Hindlimb muscle (tissue), 1 donor: ENCODE measurements at places on chromosomes 12 and 14.
A peak's percentile ranks its signal among the peaks of the same experiment; 100 is the strongest.

DNA sequence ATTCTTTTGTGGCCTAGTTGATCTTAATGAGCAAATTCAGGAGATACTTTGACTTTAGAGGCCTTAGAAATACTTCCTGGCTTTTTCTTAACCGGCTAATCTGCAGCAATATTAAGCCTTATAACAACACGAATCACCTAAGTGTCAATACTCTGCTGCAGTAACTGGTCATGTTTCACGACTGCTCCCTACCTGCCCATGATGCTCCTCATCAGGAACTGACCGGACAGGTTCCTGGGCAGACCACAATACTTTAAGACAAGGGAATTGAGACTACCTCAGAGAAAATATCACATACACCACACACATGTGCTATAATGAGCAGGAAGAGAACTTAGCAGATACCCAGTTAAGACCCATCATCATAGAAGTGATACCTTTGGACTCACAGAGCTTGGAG, 211.9 kb upstream of the BMP4 start:
- no peak for DNase-seq

DNA sequence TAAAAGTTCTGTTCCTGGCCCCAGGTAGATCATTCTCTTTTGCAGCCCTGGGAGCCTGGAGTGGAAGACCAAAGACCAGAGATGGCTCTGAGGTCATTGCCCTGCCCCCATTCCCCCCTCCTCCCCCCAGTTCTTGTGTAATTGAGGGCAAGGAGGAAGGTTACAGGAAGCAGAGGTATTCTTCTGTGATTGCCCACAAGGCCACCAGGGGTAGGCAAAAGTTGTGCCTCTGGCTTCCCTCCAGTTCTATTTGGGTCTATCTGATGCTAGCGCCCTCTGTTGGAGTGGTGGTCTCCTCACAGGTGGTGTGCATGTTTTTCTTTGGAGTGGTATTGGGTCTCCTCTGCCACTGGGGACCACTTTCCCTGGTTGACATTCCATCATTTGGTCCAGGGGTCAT, 41.2 kb upstream of the CRY1 start:
- DNase-seq: no peak

GRCh38 chr12:125193376-125194152, 128.3 kb downstream of the AACS start:
- no peak for DNase-seq

GRCh38 chr12:4540638-4541037, 1.9 kb downstream of the RAD51AP1 start:
- no peak for DNase-seq

DNA sequence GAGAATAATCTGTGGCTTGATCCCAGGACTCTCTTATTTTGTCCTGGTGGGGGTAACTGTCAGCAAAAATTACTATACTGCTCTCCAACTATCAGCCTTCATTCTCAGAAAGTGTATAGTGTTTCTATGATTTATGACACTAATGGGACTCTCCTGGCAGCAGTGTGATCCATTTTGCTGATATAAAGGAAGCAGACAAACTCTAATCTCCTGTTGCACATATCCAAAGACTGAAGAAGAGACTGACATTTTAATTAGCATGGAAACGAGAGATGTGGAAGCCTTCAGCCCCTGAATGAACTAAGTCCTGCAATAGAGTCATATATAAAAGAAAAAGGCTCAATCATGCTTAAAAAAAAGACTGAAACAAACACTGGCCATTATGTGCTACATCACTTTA, 127.8 kb upstream of the SSTR1 start:
- DNase-seq: no peak

GRCh38 chr12:56234746-56235436, 5.0 kb downstream of the SLC39A5 start:
- DNase-seq: no peak

DNA sequence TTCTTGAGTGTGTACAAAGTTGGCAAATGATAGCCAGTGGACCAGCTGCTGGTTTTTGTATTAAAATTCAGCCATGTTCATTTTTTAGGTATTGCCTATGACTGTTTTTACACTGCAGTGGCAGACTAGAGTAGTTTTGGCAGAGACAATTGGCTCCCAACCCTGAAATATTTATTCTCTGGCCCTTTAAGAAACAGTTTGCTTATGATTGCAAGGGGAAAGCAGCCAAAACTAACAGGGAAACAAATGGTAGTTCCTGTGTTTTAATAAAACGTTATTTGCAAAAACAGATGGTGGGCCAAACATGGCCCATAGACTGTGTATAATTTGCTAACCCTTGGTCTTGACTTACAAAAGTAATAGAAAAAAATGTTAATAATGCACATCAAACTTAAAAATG, 110.2 kb downstream of the ALX1 start:
- no peak for DNase-seq

DNA sequence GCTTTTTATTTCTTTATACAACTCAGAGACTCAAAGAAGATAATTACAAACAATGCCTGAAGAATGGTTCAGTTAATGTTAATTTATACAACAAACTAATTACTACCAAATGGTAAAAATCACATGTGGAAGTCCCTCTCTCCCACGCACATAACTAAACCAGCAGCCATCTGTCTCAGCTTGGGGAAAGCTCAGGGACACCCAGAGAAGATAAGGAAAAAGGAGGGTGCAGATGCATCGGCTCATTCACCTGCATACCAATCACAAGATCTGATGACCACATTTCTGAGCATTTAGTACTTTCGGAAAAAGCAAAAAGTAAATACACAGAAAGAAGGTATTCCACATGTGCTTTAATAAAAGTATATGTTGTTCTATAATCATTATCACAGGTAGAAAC, 136.3 kb downstream of the SOX5 start:
- no peak for DNase-seq

DNA sequence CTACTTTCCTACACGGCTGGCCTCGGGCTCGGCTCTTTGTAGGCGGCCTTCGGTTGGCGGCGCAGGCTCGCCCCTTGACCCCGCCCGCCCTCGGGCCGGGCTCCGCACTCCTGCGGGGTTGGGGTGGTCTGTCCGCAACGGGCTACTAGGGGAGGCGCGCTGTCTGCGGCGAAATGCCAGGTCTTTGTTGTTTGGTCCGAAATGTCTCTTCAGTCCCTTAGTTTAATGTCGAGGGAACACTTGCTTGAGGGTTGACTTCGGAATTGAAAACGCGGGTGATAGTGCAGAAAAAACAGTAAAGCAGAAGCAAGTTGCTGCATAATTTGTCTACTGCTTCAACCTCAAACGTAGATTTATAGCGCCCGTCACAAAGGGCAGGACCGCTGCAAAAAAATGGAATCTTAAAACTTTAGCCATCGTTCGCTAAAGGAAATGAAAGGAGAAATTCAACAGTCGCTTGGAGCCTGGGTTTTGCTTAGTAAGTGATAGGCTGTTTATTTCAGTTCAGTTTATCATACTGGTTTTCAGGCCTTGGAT, 390 bp downstream of the JKAMP start:
- DNase-seq: no peak

DNA sequence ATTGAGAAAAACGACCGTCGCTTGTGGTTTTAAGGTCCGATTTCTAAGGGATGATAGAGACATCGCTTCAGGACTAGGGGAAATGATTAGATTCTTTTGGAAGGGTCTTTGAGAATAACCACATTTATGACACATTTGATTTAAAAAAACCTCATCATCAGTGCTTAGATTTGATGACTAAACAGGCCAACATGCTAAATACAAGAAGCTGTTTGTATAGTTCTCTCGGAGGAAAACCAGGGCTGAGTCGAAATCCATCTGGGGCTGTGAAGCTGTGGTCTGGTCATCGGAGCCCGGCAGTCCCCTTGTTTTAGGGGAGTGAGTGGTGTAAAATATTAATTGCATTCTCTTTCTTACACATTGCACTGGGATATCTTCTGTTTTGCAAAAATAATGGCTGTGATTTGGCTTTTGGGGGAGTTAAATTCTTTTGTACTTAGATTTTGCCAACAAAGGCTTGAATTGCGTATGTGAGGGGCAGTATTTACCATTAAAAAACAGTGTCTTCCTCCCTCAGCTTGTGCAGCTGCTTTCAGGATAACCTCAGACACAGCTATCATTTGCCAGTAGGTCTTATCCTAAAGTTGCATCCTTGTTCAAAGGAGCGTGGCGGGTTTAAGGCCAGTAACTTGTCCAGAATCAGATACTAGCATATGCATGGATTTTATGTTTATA, 550 bp downstream of the GNG2 start:
- no peak for DNase-seq

- DNase-seq: no peak
These were observed 17.1 kb downstream of the ANKRD9 start for GRCh38 chr14:102492531-102492910.

GRCh38 chr12:111430433-111431353, 25.0 kb downstream of the SH2B3 start:
- DNase-seq: no peak

GRCh38 chr12:93434256-93434865, 7.4 kb downstream of the UBE2N start:
- DNase-seq: no peak

GRCh38 chr12:102993537-102993936, 36.1 kb downstream of the ASCL1 start:
- no peak for DNase-seq

GRCh38 chr12:96237465-96238077, 43.4 kb downstream of the ELK3 start:
- peak; percentile 75 for DNase-seq

DNA sequence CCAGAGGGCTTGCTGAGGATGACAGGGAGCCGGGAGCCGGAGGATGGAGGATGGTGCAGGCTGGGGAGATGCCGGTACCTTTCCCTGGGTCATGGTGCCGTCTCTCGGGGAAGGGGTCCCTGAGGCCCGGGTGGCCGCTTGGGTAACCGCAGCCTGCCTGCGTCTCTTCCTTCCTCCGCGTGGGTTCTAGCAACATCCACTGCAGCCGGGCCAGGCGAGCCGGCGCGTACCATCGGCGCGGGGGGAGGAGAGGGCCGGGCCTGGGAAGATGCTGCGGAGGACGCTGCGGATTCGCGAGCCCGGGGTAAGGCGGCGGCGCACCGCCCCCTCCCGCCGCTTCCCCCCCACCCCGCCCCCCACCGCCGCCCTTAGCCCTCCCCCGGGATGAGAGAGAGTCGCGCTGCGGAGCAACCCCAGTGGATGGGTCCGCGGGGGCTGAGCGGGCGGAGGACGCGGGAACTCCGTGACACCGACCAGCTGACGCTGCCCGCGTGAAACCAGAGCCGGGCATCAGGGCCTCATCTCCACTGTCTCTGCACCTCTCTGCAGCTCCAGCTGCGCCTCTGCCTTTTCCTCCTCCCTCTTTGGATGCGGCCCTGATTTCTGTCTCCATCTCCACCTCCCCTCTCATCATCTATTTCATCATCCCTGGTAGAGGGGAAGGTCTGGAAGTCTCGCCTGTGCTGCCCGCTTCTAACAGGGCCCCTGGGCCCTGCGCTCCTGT, at the start of gene FAIM2:
TSS of gene FAIM2 (minus strand) at position 201 of the 724 bp plus-strand sequence. CDS start at position 93, 108 bp downstream.
- peak; percentile 76 for DNase-seq

DNA sequence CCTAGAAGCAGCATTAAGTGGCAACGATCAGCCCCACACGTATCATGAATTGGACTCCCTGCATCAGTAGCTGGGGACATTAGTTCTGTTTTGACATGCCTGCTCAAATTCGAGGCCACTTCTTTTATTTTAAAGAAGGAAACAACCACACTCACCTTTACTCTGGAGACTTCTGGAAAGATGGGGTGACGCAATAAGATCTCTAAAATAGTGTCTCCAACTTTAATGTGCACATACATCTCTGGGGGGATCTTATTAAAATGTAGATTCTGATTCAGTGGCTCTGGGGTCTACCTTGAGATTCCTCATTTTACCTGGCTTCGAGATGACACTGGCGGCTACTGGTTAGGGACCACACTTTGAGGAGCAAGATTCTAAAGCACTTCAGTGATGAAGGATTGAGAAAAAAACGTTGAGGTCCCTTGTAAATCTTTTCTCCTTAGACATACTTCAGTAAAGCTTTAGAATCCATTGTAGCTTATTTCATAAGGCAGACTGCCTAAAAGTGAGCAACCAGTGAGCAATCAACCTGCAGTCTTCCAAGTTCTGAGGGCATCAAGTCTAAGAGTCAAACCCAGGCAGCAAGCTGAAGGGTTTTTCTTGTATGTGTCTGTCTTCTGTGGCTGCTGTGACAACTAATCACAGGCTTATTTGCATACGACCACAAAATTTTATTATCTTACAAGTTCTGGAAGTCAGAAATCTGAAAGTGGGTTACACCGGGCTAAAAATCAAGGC, 718.6 kb upstream of the TBX3 start:
- no peak for DNase-seq

DNA sequence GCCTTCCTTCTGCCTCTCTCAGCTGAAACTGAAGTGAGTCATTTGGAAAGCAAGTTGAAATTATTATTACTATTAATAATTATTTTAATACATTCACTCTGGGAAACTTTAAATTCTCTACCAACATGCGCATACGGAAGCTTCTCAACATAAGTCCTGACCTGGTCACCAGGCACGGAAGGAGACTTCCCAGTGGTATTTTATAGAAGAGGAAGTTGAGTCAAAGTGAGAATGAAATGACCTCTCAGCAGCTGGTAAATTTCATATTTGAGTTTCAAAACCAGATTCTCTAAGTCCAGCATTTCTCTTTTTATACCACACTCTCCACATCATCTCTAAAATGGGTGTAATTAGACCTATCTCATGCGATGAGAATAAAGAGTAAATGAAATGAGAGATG, 747.4 kb downstream of the VRK1 start:
- DNase-seq: no peak

DNA sequence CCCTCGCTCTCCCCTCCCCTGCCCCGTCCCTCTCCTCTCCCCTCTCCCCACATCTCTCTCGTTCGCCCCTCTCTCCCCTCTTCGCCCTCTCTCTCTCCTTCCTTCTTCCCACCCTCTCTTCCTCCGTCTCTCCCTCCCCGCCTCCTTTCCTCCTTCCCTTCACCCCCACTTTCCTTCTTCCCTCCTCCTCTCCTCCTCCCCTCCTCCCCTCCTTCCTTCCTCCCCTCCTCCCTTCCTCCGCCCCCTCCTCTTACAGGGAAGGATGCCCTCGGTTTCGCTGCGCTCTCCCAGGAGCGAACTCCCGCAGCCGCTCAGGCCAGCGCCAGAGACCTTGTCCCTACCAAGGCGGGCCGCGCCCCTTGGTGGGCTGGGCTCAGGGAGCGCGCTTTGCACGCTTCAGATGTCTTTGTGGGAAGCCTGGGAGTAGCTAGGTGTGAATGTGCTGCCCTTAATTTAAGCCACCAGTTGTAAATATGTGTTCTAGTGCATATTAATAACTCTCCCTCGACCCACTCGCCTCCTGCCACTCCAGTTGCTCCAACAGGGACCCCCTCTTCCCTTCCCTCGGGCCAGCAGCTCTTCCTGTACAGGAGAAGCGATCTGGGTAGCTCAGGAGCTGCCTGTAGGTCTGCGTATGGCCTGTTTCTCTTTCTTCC, 13.3 kb upstream of the MAP3K9 start:
- DNase-seq: peak; percentile 20

GRCh38 chr12:106814714-106815113, 40.2 kb downstream of the RIC8B start:
- DNase-seq: peak; percentile 23

- no peak for DNase-seq
These were observed 212.9 kb downstream of the ESR2 start for GRCh38 chr14:64081174-64081746.

GRCh38 chr12:53700567-53700966, 24.7 kb upstream of the ATP5MC2 start:
- peak; percentile 34 for DNase-seq
